ENCODE measurements at places on chromosomes 2 and 18. TPM values are rescaled to one million over a fixed set of nuclear protein-coding genes. Genes with fewer than 3 reads are reported as not detected.

The PLCD4 gene
- 6.9 TPM for total RNA-seq

GRCh38 chr2:85194780-85195480 is 61.7 kb downstream of the TCF7L1 start:
- DNase-seq, result no peak

The FKBP7 gene
- total RNA-seq, result 10.5 TPM

The CABLES1 gene
- 7.1 TPM for total RNA-seq

- no peak for DNase-seq
Observed at GRCh38 chr18:56353663-56354260, 284.6 kb downstream of the TXNL1 start.

GRCh38 chr2:162234620-162235462 is 8.4 kb downstream of the FAP start:
- DNase-seq, result no peak

The TRABD2A gene
- total RNA-seq, result 10.6 TPM

DNA sequence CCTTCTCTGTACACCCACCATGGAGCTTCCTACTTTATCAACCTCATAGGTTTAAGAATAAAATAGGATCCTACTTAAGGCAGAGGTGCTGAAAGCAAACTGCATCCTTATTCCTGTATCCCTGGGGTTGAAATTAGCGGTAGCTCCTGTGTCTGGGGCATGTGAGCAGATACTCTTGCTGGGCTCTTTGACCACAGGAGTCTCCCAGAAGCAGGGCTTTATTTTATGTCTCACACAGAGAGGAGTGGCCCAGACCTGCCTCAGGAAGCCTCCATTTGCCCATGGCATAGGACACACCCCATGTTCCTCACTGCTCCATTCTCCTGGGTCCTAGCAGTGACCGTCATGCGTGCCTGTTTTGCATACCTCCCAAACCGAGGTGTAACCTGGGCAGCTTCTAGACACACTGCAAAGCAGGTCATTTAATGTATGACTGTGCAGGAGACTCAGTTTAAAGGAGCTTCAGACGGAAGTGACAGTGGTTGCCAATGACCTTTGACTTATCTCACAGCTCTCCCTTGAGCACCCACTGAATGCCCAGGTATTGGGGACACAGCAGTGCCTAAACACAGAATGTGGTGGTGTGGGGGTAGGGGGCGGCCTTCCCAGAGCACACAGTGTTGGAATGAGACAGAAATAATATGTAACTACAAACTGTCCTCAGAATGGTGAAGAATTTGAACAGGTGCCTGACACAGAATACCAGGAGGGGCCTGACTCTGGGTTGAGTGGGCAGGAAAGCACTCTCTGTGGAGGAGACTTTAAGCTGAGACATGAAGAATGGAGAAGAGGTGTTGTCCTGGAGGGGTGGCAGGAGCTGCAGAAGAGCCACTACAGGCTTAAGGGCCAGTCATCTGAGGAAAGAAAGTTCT is 3.7 kb downstream of the TMEM37 start:
- DNase-seq, result no peak

- peak; percentile 57 for DNase-seq
Observed at GRCh38 chr2:120825370-120826259, 89.9 kb downstream of the GLI2 start.

DNA sequence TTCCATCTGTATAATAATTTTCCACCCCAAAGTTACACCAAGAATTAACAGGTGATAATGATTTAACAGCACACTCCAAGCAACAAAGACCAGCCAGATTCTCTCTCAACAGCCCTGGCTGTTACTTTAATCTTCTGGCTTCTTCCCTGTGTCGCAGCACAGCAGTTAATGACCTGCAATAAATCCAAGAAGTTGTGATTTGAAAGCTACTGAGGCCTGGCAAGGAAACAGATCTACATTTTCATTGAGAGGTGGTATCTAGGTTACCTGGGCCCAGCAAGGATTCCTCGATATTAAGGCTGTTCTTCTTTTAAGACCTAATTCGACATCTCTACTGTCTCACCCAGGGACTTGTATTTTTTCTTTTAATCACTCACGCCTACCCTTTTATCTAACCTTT is 433.8 kb downstream of the NBAS start:
- no peak for DNase-seq

DNA sequence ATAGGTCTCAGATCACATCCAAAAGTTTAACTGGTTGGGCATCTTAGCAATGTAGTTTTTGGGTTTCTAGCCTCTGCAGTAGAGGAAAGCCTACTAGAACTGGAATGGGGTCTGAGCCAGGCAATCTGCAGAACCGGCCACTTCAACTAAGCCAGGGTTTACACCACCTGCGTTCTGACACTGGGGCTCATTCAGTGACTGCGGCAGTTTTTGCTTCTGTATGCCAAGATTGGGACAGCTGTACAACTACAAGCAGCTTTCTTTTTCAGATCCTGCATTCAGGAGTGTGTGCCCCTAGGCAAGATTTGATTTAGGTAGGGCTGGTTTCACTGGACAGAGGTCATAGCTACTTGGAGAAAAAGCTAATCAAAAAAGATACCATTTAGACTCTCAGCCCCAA is 43.7 kb upstream of the IGFBP5 start:
- no peak for DNase-seq

DNA sequence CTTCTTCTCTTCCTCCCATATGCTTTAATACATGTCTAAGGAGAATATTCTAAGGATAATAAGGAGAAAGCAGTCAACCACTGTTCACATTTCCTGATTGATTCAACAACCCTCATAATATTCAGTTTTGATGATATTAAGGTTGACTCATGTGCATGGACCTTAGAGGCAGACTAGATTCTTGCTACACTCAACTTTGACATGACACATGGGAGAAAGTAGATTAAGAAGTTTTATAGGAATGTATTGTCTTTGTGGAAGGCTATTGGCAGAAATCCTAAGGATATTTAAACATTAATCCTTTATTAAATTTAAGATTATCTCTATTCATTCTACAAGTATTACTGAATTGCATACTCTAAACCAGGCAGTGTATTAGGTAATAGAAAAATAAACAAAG is 309.1 kb upstream of the CYRIA start:
- DNase-seq, result no peak

The SMAD4 gene
- total RNA-seq, result 92.8 TPM

GRCh38 chr2:188459061-188459460 is 167.4 kb downstream of the GULP1 start:
- no peak for DNase-seq

DNA sequence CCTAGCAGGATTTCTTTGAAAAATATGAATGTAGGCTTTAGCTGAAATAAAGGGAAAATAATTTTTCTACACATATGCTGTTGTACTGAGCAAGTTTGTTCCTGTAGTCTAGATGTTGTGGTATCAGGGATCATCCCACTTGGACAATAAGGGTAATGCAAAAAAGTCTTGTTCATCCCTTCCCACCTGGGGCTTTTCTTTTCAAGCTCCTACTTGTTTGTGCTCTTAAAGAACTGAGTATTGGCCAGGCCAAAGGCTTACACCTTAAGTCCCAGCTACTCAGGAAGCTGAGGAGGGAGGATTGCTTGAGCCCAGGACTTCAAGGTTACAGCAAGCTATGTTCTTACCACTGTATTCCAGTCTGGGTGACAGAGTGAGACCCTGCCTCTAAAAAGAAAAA is 35.5 kb downstream of the ZC3H6 start:
- no peak for DNase-seq

DNA sequence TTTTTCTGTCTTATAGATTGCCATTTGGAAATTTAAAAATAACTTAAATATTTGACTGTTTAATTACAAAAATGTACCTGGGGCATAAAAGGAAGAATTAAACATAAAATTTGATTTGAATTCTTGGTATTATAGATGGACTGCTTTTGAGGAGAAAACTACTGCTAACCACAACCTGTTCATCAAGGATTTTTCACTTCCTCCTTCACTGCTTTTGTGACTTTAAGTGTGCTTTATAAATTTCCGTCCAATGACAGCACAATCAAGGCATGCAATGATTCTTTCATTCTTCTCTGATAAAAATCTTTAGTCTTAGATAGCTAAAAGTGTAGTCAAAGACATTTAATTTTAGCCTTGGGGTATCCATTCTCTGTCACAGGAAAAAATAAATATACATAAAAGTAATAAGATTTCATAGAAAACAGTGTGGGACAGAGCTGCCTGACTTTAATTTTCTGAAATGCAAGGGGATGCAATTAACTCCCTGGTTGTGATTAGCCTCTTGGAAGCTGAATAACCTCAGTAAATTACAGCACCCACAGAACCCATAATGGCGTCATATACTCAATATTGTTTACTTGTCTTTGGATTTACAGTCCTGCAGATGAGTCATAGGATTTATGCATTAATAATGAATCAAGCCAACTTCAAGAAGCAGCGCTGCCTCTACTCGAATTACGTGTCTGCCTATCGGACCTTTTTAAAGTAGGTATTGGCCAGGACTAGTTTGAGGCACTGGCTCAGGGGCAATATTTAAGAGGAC is 587.9 kb downstream of the NRXN1 start:
- DNase-seq, result no peak

The NGEF gene
- 37.5 TPM for total RNA-seq

DNA sequence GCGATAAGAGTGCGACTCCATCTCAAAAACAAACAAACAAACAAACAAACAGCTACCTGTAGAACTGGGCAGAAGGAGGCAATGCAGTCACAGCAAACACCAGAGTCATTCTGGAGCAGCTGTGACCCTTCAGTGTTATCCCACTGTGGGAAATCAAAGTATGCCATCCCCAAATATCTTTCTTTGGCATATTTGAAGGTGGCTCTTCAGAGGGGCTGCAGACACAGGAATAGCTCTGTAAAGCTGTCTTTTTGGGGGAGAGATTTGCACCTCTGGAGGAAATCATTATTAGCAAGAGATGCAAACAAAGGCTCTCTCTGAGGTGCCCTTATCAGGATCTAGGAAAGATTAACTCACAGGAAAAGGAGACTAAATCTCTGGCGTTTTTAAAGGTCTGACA is 98.5 kb upstream of the XPO1 start:
- DNase-seq, result no peak

DNA sequence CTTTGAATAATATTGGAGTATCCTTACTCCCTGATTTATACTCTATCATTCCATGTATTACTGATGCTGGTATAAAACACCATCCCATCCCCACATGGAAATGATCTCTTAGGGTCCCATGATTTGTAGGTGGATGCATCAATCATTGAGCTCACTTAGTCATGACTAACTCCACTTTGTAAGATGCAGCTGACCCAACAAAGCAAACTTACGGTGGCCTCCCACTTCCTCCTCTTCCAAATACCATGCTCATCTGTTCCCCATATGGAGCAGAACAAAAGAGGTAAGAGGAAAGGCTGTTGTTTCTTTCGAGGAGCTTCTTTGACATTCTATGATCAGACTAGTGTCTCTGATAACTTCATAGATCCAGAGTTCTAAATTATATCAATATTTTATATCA is 640.2 kb upstream of the SLC39A10 start:
- DNase-seq, result no peak

GRCh38 chr2:196275646-196276352 is 104.4 kb upstream of the STK17B start:
- DNase-seq, result no peak

- peak; percentile 78 for DNase-seq
Observed at GRCh38 chr2:145692971-145693478, 1173.1 kb upstream of the ZEB2 start.

The MDH1 gene
- 440 TPM for total RNA-seq

DNA sequence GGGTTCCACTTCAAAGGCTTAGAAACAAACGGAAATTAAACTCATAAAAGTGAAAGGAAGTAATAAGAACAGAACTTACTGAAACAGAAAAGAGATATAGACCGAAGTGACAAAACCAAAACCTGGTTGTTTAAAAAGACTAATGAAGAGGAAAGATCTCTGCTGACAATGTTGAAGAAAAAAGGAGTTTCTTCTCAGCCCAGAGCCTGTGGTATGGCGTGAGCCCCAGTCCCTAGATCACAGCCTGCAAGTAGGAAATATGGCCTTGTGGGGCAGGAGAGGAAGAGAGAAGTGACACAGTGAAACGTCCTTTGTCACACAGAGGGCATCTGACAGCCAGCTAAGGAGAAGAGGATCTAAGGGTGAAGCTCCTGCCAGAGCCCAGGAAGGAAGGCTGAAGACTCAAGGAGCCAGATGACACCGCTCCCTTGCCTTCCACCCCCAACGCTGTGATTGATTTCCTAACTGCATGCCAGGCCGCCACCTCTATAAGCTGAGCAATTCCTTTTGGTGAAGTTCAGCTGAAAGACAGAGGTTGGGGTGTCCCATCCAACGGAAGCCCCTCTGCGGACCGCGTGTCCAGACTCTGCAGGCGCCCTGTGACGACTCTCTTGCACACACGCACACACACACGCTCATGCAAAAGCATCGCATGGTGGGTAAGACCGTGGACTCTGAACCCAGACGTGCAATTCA is 141.1 kb downstream of the HDAC4 start:
- DNase-seq, result no peak

DNA sequence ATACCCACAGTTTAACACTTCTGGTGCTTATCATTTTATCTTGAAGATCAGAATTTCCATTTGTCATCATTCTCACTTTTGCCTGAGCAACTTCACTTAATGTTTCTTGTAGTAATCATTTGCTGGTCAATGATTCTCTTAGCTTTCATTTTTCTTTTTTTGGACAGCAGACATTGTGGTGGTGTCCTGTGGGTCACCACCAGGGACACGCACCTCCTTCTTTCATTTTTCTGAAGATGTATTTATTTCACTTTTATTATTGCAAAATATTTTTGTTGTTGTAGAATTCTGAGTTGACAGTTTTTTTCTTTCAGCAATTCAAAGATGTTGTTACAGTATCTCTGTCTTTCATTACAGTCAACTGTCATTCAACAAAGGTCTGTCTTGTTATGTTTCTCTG is 84.3 kb downstream of the FAM168B start:
- no peak for DNase-seq

Data from A172 (cell line).